Cardiac atrium fibroblast (primary cell): ENCODE measurements at places on chromosomes 11 and 22. TPM values are rescaled to one million over a fixed set of nuclear protein-coding genes. Genes with fewer than 3 reads are reported as not detected.

A4GALT gene
- total RNA-seq: 45.0 and 59.1 TPM in 2 replicates

NCF4 gene
- total RNA-seq: not detected in 2 replicates

C11orf65 gene
- 0.32 TPM in 1 of 2 replicates, not detected in the other for total RNA-seq

CD3E gene
- not detected in 2 replicates for total RNA-seq

F2 gene
- total RNA-seq: not detected in 2 replicates

MRPL49 gene
- 35.7 and 41.5 TPM in 2 replicates for total RNA-seq

NOX4 gene
- 0.97 TPM in 1 of 2 replicates, not detected in the other for total RNA-seq

ARHGAP32 gene
- total RNA-seq: 7.0 and 9.1 TPM in 2 replicates

CHID1 gene
- total RNA-seq: 93.6 and 228 TPM in 2 replicates
